ENCODE measurements at places on chromosomes 11 and 22. TPM values are rescaled to one million over a fixed set of nuclear protein-coding genes. Genes with fewer than 3 reads are reported as not detected.

GRCh38 chr22:31086703-31087330 lies 5.7 kb downstream of the SMTN start:
- H3K27ac ChIP-seq = no peak overlapping the region
- H3K4me1 ChIP-seq = peaks cover 40% of the 10 kb centered on the region
- H3K36me3 ChIP-seq = no peaks in the 10 kb centered on the region

DNA sequence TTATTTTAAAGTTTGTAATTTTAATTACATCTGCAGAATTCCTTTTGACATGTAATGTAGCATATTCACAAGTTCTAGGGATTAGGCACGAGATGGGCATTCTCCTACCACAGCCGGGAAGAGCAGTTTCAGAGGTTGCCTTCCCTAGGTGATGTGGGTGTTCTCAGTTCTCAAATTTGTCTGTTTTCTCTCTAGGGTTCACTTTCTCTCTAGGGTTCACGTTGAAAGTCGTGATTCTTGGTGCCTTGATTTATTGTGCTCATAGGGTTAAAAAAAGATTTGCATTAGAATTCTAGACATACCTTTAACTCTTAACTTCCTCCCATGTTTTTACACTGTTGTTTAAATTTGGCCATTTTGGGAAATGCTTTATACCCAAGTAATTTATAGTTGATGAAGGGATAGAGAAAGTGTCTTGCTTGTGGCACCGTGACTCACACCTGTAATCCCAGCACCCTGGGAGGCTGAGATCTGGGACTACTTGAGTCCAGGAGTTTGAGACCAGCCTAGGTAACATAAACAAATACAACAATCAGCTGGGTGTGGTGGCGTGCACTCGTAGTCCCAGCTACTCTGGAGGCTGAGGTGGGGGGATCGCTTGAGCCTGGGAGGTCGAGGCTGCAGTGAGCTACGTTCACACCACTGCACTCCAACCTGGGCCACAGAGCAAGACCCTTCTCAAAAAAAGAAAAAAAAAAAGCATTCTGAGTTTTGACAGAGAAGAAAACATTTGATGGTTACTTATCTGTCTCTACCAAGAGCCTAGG lies 3.6 kb downstream of the MED15 start:
- DNase-seq = no peak
- no peaks in the 10 kb centered on the region for H3K27me3 ChIP-seq
- H3K36me3 ChIP-seq = peaks cover 23% of the 10 kb centered on the region

- no peaks in the 10 kb centered on the region for H3K36me3 ChIP-seq
- peaks cover 2% of the 10 kb centered on the region for H3K27me3 ChIP-seq
- no peak for DNase-seq
- no peak overlapping the region for H3K4me3 ChIP-seq
- H3K4me1 ChIP-seq = no peaks in the 10 kb centered on the region
These were observed 294.5 kb downstream of the BRD1 start for GRCh38 chr22:49532869-49533802.

GRCh38 chr22:23575601-23576000 lies 4.5 kb downstream of the IGLL1 start:
- no peaks in the 10 kb centered on the region for H3K4me1 ChIP-seq
- DNase-seq = no peak
- peaks cover 5% of the 10 kb centered on the region for H3K27me3 ChIP-seq

GRCh38 chr11:2885017-2885677 lies 428 bp downstream of the CDKN1C start:
- no peak overlapping the region for H3K27ac ChIP-seq
- DNase-seq = no peak
- peaks cover 36% of the 10 kb centered on the region for H3K4me1 ChIP-seq
- H3K27me3 ChIP-seq = peaks cover 4% of the 10 kb centered on the region

The SUSD2 gene
- 0.80 TPM for total RNA-seq

The GVQW3 gene
- 1.8 TPM for total RNA-seq

The LMO1 gene
- total RNA-seq = not detected

- no peak overlapping the region for H3K27ac ChIP-seq
- H3K36me3 ChIP-seq = no peaks in the 10 kb centered on the region
- H3K4me3 ChIP-seq = no peak overlapping the region
- no peaks in the 10 kb centered on the region for H3K4me1 ChIP-seq
- no peak for DNase-seq
- no peaks in the 10 kb centered on the region for H3K27me3 ChIP-seq
These were observed 56.3 kb downstream of the KREMEN1 start for GRCh38 chr22:29128891-29129807.

DNA sequence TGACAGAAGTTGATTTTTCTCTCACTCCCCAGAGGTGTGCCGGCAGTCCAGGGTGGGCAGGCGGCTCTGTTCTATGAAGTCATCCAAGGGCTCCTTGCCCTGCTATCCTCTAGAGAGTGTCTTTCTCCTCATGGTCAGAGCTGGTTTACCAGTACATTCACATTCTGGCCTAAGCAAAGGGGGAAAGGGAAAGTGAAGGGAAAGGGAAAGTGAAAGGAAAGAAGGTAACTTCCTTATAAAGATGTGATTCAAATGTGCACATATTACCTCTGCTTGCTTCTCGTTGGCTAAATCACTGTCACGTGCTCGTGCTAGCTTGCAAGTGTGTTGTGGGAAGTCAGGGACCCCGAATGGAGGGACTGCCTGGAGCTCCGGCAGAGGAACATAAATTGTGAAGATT lies 2.9 kb upstream of the HTATIP2 start:
- peak overlapping the region; percentile 19 for H3K4me3 ChIP-seq
- no peaks in the 10 kb centered on the region for H3K36me3 ChIP-seq
- H3K27me3 ChIP-seq = no peaks in the 10 kb centered on the region
- H3K27ac ChIP-seq = no peak overlapping the region

DNA sequence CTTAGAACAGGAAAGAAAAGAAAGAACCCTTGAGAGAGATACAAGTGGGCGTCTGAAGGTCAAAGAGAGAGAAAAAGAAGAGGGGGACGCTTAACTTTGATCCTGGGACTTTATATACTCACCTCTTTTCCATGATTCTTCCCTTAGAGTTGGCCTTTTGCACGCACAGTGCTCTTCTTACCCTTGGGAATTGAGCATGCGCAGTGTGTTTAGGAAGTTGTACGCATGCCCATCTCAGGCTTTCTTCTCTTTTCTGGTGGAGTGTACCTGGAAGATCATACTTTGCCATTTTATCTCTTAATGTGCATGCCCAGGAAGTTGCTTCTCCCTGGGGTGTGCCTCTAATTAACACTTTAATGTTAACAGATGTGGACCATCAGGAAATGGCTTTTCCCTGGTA lies 229.6 kb upstream of the ANO3 start:
- no peaks in the 10 kb centered on the region for H3K36me3 ChIP-seq
- H3K4me3 ChIP-seq = no peak overlapping the region
- no peak overlapping the region for H3K27ac ChIP-seq
- DNase-seq = no peak
- H3K4me1 ChIP-seq = no peaks in the 10 kb centered on the region
- no peaks in the 10 kb centered on the region for H3K27me3 ChIP-seq

The INPPL1 gene
- 124 TPM for total RNA-seq

GRCh38 chr22:29716814-29717545 lies 2.8 kb upstream of the CABP7 start:
- peaks cover 7% of the 10 kb centered on the region for H3K4me1 ChIP-seq
- H3K27ac ChIP-seq = no peak overlapping the region
- no peak for DNase-seq
- peaks cover 42% of the 10 kb centered on the region for H3K27me3 ChIP-seq
- H3K36me3 ChIP-seq = no peaks in the 10 kb centered on the region

The TYR gene
- total RNA-seq = not detected

GRCh38 chr11:73999581-74000306 lies 9.1 kb downstream of the UCP3 start:
- H3K4me1 ChIP-seq = peaks cover 47% of the 10 kb centered on the region
- no peak overlapping the region for H3K27ac ChIP-seq
- H3K27me3 ChIP-seq = no peaks in the 10 kb centered on the region
- no peak overlapping the region for H3K4me3 ChIP-seq
- DNase-seq = no peak

The PDE2A gene
- 4.5 TPM for total RNA-seq

- no peak overlapping the region for H3K27ac ChIP-seq
- no peaks in the 10 kb centered on the region for H3K4me1 ChIP-seq
- no peaks in the 10 kb centered on the region for H3K27me3 ChIP-seq
- H3K36me3 ChIP-seq = peaks cover 72% of the 10 kb centered on the region
- no peak for DNase-seq
These were observed 58.3 kb downstream of the AAMDC start for GRCh38 chr11:77879218-77879617.

GRCh38 chr11:35009944-35010342 lies 93.5 kb downstream of the PDHX start:
- H3K27me3 ChIP-seq = no peaks in the 10 kb centered on the region
- no peak for DNase-seq
- no peak overlapping the region for H3K27ac ChIP-seq
- H3K4me3 ChIP-seq = no peak overlapping the region
- no peaks in the 10 kb centered on the region for H3K36me3 ChIP-seq

The RASSF10 gene
- total RNA-seq = not detected

DNA sequence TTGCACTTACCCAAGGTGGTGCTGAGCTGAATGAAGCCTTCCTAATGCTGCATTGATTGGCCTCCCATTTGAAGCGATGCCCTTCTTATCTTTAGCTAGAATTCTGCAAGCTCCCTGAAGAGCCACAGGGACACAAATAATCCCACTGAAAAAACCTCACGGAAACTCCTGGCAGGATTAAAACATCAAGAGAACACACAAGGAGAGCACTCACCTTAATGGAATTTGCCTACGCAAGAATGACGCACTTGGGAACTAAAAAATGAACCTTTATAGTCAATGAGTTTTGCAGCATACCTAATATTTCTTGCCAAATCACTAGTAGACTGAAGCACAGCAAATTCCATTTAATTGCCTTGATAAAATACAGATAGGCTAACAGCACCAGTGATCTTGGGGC lies 232.8 kb upstream of the UBASH3B start:
- DNase-seq = no peak
- no peak overlapping the region for H3K27ac ChIP-seq
- H3K27me3 ChIP-seq = no peaks in the 10 kb centered on the region
- H3K36me3 ChIP-seq = no peaks in the 10 kb centered on the region
- H3K4me1 ChIP-seq = no peaks in the 10 kb centered on the region

GRCh38 chr22:30869667-30870395 lies 98.7 kb downstream of the MORC2 start:
- no peak overlapping the region for H3K4me3 ChIP-seq
- H3K27ac ChIP-seq = no peak overlapping the region
- no peaks in the 10 kb centered on the region for H3K36me3 ChIP-seq
- H3K4me1 ChIP-seq = no peaks in the 10 kb centered on the region
- H3K27me3 ChIP-seq = no peaks in the 10 kb centered on the region

DNA sequence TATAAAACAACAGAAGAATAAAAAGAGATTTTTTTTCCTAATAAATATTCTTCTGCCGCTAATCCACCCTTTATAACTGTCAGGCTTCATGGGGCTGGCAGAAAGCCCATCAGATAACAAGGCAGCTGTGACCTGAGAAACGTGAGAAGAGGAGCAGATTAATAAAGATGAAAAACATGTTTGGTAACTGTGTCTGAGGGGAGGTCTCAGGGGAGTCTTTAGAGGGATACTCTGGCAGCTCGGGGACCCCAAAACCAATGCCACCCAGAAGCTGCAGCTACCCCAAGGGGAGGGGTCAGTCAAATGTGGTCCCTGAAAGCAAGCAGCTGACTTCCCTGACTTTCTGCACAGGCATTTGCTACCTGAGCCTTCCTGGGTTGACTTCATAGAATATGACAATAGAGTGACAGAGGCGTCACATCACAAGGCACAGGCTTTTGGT lies 48.4 kb upstream of the POU2AF1 start:
- H3K27ac ChIP-seq = no peak overlapping the region
- H3K27me3 ChIP-seq = no peaks in the 10 kb centered on the region
- no peak overlapping the region for H3K4me3 ChIP-seq
- no peaks in the 10 kb centered on the region for H3K36me3 ChIP-seq

GRCh38 chr22:30640361-30640760 lies 4.8 kb downstream of the SLC35E4 start:
- no peak overlapping the region for H3K4me3 ChIP-seq
- no peaks in the 10 kb centered on the region for H3K36me3 ChIP-seq
- no peak for DNase-seq
- H3K4me1 ChIP-seq = peaks cover 24% of the 10 kb centered on the region

DNA sequence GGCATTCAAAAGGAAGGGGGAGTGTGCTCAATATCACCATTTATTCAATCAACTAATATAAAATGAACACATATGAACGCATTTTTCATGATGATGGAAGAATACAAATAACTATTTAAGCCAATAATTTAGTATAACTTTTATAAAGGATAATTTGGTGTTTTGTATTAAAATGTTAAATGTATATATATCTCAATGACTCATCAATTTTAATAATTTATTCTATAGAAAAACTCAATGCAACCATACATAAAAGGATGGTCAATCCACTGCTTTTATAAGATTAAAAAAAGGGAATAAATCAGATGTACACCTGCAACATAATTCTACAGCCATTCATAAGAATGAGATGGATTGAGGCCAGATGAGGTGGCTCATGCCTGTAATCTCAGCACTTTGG lies 50.6 kb downstream of the PICALM start:
- no peaks in the 10 kb centered on the region for H3K27me3 ChIP-seq
- H3K4me3 ChIP-seq = no peak overlapping the region
- H3K4me1 ChIP-seq = peaks cover 3% of the 10 kb centered on the region
- H3K36me3 ChIP-seq = peaks cover 63% of the 10 kb centered on the region

The POU2AF2 gene
- not detected for total RNA-seq

The TREH gene
- total RNA-seq = not detected

GRCh38 chr11:114243461-114244372 lies 52.5 kb upstream of the NNMT start:
- no peaks in the 10 kb centered on the region for H3K36me3 ChIP-seq
- H3K27me3 ChIP-seq = no peaks in the 10 kb centered on the region
- no peaks in the 10 kb centered on the region for H3K4me1 ChIP-seq
- DNase-seq = no peak
- H3K4me3 ChIP-seq = no peak overlapping the region

DNA sequence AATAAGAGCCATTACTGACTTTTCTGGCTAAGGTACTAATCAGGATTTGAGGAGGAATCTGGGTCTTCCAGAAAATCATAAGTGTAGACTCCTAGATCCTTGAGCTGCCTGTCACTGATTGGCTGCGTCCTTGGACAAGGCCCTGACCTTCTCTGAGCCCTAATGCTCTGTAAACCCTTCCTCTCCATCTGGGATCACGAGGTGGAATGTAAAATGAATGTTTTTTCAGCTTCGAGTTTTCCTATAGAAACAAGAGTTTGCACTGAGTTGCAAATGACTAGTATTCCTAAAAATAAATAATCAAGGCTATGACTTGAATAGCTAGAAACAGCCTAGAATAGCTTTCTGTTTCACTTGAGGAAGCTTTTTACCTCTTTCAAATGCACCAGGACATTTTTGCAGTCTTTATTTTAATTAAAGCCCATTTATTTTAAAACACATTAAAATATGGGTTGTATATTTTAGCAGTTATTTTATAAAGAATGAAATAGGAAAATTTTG lies 1.1 kb upstream of the DIXDC1 start:
- DNase-seq = no peak
- no peak overlapping the region for H3K27ac ChIP-seq
- H3K4me1 ChIP-seq = peaks cover 34% of the 10 kb centered on the region
- no peak overlapping the region for H3K4me3 ChIP-seq
- no peaks in the 10 kb centered on the region for H3K36me3 ChIP-seq

The TRPM5 gene
- 0.91 TPM for total RNA-seq

The SCN4B gene
- not detected for total RNA-seq
